Neuronal stem cell (in vitro differentiated cells): ENCODE measurements at places on chromosomes 11 and 22.

DNA sequence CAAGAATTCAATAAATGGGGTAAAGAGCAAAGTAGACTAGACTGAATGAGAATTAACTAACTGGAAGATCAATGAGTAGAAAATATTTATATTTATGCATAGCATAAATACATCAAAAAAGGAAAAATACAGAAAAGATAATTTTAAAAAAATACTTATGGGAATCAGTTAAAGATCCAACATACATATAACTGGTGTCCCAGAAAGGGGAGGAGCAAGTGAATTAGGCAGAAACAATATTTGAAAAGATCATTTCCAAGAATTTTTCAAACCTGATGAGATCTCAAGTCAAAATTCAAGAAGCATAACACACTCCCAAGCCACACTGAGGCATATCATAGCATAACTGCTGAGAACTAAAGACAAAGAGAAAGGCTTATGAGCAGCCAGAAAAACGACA is 62.7 kb upstream of the SHISAL1 start:
- DNase-seq = no peak

DNA sequence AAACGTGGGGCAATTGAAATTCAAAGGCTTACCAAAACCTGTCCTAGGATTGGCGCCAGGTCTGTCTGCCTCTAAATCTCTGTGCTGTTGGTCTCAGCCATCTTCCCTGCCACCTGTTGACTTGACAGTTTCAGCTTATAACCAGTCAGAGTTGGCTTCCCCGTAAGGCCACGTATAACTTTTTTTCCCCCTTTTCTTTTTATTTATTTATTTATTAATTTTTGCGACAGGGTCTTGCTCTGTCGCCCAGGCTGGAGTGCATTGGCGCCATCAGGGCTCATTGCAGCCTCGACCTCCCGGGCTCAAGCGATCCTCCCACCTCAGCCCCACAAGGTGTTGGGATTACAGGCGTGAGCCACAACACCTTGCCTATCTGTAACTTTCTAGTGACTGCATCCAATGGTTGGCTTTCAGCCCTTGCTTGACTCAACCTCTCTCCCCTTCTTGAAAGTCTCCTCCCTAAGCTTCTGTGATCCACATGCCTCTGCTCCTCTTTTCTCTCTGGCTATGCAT is 1.4 kb upstream of the SYVN1 start:
- DNase-seq = no peak

GRCh38 chr22:46149512-46150033 is 753 bp upstream of the PPARA start:
- DNase-seq = peak; percentile 48

GRCh38 chr11:122115524-122116379 is at the start of gene BLID:
Gene BLID, minus strand, starts transcription at chr11:122116215. Its CDS starts 293 bp downstream, at chr11:122115922.
- no peak for DNase-seq

GRCh38 chr11:69704508-69705253 is 859 bp upstream of the FGF19 start:
- peak; percentile 84 for DNase-seq

- DNase-seq = no peak
Observed at GRCh38 chr11:128205796-128206195, 381.6 kb downstream of the ETS1 start.

DNA sequence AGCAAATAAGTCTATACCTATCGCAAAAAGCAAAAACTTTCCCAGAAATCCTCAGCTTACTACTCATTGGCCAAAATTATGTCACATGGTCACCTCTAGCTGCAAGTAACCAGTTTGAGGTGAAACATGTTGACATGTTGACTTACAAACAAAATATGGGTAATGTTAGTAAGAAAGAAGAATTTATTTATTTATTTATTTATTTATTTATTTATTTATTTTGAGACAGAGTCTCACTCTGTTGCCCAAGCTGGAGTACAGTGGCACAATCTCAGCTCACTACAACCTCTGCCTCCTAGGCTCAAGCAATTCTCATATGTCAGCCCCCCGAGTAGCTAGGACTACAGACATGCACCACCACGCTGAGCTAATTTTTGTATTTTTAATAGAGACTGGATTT is 5.4 kb upstream of the SLC35C1 start:
- DNase-seq = no peak

- no peak for DNase-seq
Observed at GRCh38 chr11:133950874-133951326, 5.9 kb downstream of the IGSF9B start.

DNA sequence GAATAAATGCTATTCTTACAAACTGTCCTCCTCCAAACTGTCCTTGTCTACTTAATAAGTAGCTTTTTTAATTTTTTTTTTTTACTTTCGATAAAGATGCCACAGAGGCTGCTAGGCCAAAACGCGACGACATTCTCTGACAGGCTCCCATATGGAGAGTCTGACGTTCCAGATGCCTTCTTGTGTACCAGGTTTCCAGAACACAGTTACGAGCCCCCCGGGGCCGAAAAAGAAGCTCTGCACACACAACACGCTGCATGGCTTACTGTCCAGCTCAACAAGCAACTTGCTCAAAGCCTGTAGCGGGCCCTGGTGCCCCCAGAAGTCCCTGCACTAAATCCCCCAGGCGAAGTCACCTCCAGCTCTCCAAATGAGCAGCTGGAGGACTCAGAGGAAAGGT is 39.3 kb downstream of the LARGE1 start:
- no peak for DNase-seq

DNA sequence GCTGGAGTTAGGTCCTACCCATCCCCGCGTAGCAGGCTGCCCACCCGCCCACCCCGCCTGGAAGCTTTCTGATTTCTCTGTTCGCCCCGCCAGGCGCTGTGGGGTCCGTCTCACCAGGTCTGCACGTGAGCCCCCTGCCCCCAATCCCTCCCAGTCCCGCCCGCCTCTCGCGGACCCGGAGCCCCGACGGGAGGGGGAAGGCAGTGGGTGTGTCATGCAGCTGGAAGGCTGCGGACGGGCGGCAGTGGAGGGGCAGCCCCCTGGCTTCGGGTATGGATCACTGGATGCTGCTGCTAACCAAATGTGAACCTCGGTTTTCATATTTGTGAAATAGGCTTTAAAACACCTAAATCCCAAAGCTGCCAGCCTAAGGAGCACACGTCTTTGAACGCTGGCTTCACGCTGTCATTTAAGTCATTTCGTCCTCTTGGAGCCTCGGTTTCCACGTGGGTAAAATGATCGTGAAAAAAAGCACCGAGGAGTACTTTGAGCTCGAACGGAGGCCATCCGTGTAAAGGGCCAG is 568 bp upstream of the BIK start:
- DNase-seq = no peak

DNA sequence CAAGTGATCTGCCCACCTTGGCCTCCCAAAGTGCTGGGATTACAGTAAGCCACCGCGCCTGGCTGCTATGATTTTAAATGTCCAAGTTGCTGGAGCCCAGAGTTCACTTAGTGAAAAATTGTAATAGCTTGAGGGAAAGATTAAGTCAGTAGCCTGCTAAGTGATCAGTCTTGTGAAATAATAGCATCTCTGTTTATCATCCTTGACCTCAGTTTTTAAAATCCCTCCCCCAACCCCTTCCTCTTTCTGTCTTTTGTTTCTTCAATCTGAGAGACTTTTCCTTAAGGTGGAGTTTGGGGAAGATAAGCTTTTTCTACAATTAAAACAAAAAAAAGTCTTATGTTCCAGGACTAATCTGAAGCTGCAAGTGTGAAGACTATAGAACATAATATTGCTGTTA is 6.4 kb downstream of the HIPK3 start:
- no peak for DNase-seq

DNA sequence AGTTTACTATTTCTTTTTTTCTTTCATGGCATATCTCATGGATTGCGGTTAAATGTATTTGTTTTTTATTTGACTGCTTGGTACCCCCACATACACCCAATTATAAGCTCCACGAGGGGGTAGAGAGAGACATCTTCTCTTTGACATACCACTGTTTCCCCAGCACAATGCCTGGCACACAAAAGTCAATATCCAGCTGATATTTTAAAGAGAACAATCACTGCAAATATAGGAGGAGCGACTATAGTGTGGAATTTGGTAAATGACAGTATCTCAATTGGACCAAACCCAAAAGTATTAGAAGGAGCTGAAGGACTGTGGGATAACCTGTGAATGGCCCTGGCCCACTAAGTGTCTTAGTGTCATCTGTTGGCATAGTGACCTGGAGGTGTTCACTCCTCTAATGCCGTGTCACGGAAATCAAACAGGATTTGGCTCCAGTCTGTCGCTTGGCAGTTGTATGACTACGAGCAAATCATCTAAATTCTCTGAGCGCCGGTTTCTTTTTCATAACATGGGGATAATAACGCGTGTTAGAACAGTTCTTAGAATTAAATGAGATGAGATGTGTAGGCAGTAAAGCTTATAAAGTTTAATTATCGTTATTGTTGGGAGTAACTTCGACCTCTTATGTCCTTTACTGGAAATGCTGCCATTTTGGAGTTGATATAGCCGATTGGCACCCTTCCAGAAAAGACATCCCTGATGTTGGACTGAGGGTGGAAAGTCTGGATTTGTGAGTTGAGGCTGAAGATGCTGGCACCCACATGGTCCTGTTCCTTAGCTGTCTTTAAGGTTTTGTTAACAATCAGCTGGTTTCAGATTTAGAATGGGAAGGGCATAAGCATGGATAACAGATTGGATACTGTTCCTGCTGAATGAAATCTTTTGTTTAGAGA is 144.5 kb downstream of the DBX1 start:
- no peak for DNase-seq

DNA sequence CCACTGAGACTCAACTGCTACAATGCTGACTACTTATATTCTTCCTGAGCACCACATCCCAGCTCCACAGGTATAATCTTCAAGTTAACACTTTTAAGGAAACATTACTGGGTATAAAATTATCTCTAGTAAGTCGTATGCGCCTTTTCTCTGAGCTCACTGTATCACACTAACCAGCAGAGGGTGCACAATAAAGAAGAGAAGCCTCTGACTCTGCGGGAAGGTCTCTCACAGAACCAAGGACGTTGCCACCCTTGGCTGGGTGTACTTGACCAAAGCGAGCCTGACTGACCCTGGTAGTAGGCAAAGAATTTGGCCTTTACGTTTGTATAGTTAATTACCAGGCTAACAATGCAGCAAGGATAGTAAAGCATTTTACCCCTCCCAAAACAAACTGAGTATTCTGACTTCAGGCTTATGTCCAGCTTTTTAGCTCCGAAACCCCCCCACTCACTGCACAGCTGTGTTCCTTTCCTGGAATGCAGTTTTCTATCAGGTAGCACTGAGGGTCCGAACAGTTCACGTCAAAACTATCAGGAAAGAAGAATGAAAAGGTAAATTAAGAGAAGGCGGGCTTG is at the start of gene BTBD18:
Gene BTBD18, minus strand, starts transcription at position 144 of the 578 bp plus-strand sequence. CDS start 631 bp downstream, outside the sequence.
- DNase-seq = no peak

GRCh38 chr11:88384004-88384668 is 46.6 kb upstream of the CTSC start:
- no peak for DNase-seq

DNA sequence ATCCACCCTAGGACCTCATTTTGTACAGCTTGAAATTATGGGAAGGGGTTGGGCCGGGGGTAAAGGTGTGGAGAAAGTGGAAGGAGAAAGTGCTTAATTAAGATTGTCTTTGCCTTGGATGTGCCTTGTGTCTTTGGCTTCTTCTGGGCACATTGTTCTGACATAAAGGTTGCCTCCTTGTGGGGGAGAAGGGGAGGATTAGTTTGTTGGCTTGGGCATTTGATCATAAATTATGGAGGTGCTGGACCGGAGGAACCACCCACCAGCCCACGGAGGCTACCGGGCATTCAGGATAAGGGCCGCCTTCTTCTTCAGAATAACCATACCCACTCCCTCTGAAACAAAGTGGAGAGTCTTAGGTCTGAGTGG is 1.3 kb downstream of the PAFAH1B2 start:
- peak; percentile 4 for DNase-seq
